ENCODE measurements at places on chromosomes 3 and 15.

DNA sequence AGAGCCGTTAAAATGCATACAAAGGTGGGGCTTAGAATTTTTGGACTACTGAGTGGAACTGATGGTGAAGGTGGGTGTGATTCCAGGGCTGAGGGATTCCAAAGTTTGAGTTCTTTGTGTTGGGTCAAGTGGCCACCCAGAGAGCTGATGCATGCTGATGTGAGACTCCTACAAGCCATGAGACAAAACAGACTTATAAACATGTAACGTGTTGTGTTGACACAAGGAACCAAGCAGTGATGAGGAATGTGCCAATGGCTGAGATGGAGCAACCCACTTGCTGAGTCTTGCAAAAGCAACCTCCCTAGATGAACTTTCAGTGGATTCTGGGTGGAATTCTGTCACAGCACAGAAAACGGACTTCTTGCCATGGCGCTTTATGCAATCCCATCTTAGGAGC is 289.0 kb downstream of the TLE3 start:
- DNase-seq = no peak

GRCh38 chr15:29988701-29989100 is 94.1 kb upstream of the GOLGA8J start:
- DNase-seq = no peak

DNA sequence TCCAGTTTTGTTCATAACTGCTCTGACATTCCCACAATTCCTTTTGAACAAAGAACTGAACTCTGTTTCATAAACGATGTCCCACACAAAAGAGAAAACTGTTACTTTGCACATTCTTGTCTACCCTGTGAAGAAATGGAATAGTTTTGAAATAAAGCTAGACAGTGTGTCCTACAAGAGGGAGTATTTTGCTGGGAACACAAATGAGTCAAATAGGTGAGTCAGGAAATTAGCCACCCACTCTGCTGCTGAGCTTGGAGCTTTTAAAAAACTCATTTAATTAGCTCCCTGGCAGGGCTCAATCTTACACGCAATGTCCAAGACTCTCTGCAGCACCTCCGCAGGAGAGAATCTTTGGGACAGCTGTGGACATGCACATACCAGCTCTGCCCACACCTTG is 193.4 kb downstream of the SLC9A9 start:
- DNase-seq = no peak

DNA sequence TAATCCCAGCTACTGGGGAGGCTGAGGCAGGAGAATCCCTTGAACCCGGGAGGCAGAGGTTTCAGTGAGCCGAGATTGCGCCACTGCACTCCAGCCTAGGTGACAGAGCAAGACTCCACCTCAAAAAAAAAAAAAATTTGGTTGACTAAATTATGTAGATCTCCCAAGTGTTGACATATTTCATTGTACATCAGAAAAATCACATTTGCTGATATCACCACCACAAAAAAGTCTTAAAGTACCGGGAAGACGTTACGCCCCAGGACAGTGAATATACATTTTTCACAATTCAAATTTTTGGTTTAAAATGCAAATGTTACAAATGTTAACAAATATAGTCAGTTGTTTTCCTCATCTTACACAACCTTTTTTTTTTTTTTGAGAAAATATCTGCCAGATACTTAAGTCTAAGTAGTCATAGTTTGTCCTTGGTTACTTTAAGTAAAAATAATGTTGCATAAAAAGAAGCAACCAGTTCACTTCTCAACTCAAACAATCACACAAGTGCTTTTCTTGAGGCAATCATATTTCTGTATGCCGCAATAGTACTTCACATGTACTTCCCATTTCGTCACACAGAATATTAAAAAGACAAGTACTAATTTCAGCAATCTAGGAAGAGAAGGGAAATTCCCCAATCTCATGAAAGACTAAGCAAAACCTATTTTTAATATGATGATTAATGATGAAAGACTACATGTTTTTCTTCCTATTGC is 41.0 kb upstream of the TCF12 start:
- no peak for DNase-seq

GRCh38 chr15:68578980-68579935 is at the start of gene CORO2B:
TSS of gene CORO2B (plus strand) at chr15:68578993. CDS start at chr15:68579263, 270 bp downstream.
- no peak for DNase-seq

GRCh38 chr15:99580076-99580475 is 14.3 kb downstream of the MEF2A start:
- no peak for DNase-seq

DNA sequence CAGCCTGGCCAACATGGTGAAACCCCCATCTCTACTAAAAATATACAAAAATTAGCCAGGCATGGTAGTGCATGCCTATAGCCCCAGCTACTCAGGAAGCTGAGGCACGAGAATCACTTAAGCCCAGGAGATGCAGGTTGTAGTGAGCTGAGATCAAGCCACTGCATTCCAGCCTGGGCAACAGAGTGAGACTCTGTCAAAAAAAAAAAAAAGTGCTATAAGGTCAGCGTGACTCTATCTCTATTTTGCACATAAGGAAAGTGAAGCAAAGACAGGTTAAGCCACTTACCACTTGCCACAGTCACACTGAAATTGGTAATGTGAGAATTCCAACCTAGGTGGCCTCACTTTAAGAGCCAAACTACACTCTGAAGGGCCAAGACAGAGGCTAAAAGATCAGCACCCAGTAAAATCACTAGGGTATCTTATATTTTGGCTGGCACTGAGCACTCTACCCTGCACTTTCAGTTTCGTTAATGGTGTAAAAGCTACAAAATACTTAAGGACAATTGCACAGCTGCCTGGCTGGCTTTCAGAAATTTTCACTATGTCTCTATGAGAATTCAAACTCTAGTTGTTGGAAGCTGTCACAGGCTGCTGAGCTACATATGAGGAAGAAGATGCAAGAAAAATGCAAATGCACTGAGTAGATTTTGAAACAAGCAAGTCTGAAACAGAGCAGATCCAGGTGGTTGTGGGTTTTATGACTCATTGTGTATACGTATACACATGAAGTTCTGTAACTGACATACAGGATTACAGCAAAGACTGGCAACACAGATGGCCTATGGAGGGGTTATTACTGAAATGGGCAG is 32.7 kb downstream of the TRANK1 start:
- DNase-seq = no peak

- no peak for DNase-seq
Measured at GRCh38 chr3:32138545-32139104, 32.2 kb downstream of the GPD1L start.
